ENCODE measurements at places on chromosomes 7 and 10. TPM values are rescaled to one million over a fixed set of nuclear protein-coding genes. Genes with fewer than 3 reads are reported as not detected.

FAM241B gene
- 22.0 TPM for polyA plus RNA-seq

VSTM2A gene
- not detected for polyA plus RNA-seq

RBP4 gene
- polyA plus RNA-seq, result 6.0 TPM

SYPL1 gene
- polyA plus RNA-seq, result 93.2 TPM

DTX2 gene
- 52.7 TPM for polyA plus RNA-seq

SLC39A12 gene
- not detected for polyA plus RNA-seq

Data from A549 (cell line).